ENCODE measurements at places on chromosomes 1 and 21.

DNA sequence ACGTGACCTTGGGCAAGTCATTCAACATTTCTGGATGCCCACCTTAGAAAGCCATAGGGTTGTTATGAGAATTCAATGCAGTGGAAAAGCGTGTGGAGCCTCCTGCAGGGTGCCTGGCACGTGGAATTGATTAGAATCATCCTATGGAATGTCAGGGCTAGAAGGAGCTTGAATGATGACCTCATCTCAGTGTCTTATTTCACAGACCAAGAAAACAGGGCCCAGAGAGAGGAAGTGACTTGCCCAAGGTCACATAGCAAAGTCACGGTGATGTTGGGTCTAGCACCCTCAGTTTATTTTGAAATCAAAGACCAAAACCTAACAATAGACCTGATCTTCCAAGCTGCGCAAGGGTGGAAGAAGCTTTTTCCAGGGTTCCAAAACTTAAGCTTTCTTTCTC lies 6.0 kb downstream of the TRABD2B start:
- no peak for DNase-seq

DNA sequence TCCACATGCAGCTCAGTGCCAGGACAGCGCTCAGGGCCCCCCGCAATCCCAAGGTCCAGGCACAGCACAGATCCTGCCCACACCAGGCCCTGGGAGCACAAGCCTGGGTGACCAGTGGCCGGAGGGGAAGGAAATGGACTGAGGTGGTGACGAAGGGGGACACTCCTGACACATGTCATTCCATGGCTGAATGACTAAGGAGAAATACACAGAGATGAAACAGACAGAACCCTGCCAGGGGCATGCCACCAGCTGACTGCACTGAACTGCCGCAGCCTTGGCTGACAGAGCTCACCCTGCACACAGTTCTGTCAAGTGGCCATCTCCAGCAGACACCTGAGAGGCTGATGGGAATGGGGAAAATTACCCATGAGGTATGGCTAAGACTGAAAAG lies 56.1 kb downstream of the HSF2BP start:
- no peak for DNase-seq

GRCh38 chr1:43507296-43508295 lies 23.1 kb upstream of the PTPRF start:
- no peak for DNase-seq

DNA sequence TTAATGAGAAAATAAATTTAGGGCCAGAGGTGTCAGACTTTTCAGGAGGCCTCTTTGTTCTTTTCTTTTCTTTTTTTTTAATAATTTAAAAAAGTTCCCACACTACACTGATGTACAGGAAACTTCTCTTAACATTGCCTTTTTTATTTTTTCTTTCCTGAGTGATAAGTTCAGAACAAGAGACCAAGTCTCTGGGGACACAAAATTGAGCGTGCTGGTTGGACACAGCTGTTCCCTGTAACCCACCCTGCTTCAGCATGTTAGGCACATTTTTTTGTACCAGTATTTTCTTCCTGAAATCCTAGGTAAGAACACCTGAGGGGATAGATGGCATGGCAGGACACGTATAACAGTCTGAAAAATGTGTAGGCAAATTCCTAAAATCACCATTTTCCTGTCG lies 50.1 kb downstream of the PBX1 start:
- DNase-seq, result no peak

GRCh38 chr1:151372058-151372934 lies at the start of gene SELENBP1:
Gene SELENBP1, minus strand, starts transcription at chr1:151372705. Its CDS starts 64 bp downstream, at chr1:151372641.
- DNase-seq, result no peak

- DNase-seq, result no peak
These were observed 93.9 kb upstream of the PPM1J start for GRCh38 chr1:112808861-112809684.

DNA sequence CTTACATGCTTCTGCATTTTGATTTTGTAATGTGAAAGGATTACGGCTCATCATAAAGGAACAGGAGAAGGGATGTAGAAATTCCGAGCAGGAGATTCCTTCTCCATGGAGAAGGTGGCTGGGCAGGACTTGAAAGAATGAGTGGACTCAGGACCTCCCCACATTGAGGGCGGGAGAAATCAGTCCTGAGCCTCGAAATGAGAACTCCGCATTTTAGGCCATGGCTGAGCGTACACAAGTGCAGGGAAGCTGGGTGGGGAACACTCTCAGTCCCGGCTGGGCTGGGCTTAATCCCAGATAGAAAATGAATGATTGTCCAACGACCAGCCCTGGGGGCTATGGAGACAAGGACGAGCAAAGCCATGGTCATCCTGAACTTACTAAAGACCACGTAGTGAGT lies 402.3 kb upstream of the POU3F1 start:
- DNase-seq, result no peak

- no peak for DNase-seq
These were observed 75.7 kb upstream of the WLS start for GRCh38 chr1:68308034-68308433.

GRCh38 chr1:235106457-235106856 lies 22.2 kb downstream of the TOMM20 start:
- DNase-seq, result no peak

- DNase-seq, result no peak
These were observed 51.1 kb downstream of the SLC16A1 start for GRCh38 chr1:112904831-112905261.

DNA sequence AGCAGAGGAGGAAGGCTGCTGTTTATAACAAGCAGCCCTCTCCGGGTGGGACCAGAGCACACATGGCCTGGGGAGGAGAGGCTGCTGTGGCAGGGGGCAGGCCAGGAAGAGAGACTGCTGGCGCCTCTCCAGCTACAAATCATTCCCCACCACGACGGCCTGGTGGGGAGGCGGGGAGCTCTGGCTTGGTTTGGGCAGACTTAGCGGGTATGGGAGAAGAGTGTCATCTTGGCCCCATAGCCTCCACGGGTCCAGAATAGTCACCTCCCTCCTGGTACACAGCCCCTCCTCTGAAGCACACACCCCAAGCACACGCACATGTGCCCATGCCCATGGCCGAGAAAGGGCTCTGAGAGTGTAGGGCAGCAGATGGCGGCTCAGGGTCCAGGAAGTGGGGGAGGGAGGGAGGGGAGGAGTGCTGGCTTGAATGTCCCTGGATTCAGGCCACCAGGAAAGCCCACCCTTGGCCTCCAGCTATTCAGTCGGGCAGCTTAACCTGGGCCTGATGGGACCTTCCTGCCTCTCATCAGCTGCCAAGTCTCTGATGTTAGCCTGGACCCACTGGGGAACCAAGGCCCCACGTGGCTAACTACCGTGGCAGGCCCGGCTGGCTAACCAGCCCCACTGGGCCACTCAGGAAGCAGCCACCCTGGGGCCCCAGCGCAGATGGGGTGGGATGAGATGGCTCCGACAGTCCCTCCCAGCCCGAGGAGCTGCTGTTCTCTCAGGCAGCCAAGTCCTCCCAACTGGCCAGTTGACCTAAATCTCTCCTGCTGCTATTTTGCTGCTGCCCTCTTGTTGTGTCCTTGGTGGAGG lies 10.9 kb downstream of the LRP8 start:
- peak; percentile 52 for DNase-seq

DNA sequence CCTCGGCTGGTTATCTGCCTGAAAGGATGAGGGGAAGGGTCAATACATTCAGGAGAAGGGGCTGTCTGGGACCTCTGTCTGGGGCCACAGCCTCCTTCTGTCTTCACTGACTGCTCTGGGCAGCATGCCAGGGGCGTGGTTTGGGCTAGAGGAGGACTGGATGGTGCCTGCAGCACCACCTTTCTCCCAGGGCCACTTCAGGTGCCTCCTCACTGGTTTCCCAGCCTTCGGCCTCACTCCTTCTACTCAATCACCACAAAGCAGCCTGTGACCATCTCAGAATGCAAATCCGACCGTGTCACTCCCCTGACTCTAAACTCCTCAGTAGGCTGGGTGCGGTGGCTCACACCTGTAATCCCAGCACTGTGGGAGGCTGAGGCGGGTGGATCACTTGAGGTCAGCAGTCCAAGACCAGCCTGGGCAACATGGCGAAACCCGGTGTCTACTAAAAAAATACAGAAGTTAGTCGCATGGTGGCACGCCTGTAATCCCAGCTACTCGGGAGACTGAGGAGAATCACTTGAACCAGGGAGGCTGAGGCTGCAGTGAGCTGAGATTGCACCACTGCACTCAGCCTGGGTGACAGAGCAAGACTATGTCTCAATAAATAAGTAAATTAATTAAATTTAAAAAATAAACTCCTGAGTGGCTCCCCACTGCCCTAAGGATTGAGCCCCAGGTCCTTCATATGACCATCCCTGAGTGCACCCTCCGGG lies 50.1 kb upstream of the ECE1 start:
- no peak for DNase-seq

DNA sequence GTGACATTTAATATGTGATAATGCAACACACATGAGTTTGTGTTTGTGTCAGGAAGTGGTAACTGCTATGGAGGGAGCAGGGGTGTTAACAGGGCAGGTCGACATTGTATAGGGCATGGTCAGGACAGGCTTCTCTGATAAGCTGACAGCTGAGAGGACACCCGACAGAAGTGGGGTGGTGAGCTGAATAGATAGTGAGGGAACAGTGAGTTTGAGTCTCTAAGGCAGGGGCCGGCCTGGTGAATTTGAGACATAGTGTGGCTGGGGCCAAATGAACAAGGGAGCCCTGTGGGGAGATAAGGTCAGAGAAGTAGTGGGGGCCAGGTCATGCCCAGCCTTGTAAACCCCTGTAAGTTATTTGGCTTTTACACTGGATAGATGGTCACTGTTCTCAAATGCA lies 217.4 kb upstream of the KIAA0040 start:
- DNase-seq, result no peak

DNA sequence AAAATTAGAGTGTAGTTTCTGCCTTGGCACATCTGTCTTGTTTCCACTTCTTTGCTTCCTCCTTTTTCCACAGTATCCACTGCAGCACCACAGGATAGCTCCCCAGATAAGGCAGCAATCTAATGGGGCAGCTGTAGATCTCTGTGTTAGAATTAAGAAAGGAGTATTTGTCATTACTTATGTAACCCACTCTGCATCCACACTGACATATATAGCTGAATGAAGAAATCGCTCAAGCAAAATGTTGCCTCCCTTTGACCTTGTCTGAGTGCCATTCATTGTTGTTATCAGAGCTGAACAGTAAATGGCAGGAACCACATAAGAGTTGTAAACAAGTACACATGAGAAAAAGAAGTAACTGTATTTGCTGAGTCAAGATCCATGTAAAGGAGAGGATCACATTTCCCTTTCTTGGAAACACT lies 45.9 kb upstream of the DPH5 start:
- DNase-seq, result no peak

GRCh38 chr1:223631956-223632355 lies 33.5 kb downstream of the CAPN8 start:
- no peak for DNase-seq

DNA sequence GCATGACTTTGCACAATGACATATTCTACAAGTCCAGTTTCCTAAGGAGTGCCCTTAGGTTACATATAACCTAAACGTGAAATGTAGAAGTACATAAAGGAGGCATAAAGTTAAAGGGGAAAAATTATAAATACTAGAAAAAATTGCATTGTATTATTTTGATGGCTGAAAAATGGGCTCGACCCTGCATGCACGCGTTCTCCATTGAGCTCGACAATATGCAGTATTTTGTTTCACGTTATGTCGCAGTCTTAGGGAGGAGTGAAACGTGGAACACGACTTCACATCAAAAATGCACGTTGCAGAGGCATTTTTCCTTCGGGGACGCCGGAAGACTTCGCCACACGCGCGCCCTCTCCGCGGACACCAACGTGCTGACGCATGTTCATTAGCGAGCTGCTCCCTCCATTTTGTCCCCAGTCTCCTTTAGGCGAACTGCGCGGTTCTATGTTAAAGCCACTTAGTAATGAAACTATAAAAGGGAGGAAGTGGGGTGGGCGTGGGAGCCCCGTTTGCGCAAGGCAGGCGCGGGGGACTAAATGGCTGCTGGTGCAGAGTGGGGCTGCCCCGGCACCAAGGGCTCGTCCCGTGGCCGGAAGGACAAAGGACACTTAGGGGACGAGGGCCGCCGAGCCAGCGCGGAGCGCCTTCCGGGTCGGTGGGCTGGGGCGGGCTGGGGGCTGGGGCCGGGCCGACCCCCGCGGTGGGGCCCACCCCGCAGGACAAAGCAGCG lies 749 bp upstream of the COX20 start:
- peak; percentile 96 for DNase-seq

DNA sequence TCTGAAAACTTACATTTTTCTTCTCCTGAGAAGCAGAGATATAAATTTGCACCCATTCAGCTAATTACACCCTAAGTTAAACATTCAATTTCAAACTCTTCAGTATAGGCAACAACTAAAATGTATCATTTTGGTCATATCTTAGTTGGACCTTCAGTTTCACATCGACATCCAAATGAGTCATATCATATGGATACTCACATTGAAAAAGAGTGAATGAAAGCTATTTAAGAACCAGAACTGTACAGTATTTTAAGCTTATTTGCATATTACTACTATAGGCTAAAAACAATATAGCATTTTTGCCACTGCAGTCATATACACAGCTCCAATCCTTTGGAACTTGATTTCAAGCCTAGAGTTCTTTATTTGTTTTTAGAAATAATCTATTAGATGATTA lies 33.6 kb downstream of the USP25 start:
- no peak for DNase-seq

DNA sequence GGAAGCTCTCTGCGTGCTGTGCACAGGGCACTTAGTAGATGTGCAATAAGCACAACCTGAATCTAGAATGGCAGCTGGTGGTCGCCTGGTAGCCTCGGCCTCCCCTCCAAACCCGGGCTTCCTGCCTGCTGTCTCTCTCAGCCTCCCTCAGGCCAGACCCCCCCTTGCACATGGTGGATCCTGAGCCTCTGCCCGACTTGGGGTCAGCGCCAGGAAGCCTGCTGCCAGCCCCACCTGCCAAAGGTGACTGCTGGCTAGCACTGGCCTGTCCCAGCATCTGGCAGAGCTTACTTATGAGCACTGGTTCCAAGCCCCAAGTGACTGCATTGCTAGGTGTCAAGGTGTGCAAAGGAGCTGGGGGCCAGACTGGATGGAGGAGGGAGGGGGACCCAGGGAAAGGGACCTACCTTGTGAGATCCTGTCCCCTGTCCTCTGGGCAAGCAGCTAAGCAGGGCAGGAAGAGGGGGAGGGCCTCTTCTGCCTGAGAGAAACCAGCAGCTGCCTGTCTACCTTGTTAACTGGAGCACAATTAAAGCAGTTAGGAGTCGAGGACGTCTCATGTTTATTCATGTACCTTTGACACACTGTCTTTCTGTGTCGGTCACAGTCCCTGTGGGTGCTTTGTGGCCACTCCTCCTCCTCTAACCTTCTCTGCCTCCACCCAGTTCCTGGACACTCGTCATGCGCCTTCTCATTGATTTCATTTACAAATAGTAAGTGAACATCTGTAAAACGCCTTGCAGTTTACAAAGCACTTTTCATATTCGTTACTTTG lies 100.9 kb downstream of the DDX20 start:
- no peak for DNase-seq

GRCh38 chr1:209397910-209398309 lies 185.6 kb upstream of the CAMK1G start:
- DNase-seq, result no peak

DNA sequence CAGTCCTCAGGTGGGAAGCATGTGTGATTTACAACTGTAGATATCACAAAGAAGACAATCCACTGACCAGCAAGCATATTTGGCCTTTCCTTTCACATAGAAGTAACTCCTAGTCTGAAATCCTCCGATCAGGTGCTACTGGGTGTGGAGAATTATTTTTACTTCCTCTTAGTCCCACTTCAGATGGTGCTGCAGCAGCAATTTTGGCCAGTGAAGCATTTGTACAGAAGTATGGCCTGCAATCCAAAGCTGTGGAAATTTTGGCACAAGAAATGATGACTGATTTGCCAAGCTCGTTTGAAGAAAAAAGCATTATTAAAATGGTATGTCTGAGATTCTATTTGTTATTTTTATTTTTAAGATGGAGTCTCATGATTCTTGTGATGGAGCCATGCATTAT lies 51.0 kb downstream of the SCP2 start:
- no peak for DNase-seq

- no peak for DNase-seq
These were observed 11.6 kb downstream of the PLA2G2A start for GRCh38 chr1:19967808-19968207.
